ENCODE measurements at places on chromosomes 1 and 21.

DNA sequence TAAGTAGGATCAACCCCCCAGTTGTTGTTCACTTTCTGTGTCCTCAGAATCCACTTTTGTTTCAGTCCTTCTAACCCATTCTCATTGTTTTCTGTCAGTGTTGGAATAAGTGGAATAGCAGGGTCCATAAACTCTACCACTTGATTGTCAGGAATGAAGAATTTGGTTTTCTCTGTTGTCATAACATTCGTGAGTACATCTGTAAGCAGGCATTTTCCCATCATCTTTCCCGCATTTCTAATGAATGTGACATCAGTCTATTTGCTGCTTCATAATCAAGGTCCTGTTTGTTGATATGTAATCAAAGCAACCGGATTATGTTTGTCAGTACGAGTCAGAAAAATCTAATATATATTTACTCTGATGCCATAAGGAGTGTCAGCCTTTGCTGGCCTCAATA lies 147.1 kb downstream of the KIF26B start:
- DNase-seq = no peak

GRCh38 chr1:119978018-119978505 lies 81.7 kb upstream of the ADAM30 start:
- DNase-seq = no peak

GRCh38 chr21:14690886-14691285 lies 144.8 kb upstream of the SAMSN1 start:
- DNase-seq = no peak

DNA sequence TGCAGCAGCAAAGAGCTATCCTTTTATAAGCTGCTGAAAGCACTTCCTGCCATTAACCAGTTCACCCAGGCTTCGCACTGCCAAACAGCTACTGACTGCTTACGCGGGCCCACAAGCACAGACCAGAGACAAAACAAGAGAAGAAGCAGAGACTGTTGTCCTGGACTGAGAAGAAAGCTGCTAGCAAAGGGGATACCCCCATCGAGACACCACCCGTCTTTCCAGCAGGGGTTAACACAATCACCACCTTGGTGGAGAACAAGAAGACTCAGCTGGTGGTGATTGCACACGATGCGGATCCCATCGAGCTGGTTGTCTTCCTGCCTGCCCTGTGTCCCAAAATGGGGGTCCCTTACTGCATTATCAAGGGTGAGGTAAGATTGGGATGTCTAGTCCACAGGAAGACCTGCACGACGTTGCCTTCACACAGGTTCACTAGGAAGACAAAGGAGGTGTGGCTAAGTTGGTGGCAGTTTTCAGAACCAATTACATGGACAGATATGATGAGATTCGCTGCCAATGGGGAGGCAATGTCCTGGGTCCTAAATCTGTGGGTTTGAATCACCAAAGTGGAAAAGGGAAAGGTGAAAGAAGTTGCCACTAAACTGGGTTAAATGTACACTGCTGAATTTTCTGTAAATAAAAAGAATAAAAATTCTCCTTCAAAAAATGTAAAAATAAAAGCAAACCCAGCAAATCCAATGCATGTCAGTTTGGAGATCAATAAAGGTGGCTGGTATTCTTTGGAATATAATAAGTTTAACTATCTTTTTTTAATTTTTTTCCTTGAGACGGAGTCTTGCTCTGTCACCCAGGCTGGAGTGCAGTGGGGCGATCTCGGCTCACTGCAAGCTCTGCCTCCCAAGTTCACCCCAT lies 1.2 kb downstream of the FMO5 start:
- no peak for DNase-seq

DNA sequence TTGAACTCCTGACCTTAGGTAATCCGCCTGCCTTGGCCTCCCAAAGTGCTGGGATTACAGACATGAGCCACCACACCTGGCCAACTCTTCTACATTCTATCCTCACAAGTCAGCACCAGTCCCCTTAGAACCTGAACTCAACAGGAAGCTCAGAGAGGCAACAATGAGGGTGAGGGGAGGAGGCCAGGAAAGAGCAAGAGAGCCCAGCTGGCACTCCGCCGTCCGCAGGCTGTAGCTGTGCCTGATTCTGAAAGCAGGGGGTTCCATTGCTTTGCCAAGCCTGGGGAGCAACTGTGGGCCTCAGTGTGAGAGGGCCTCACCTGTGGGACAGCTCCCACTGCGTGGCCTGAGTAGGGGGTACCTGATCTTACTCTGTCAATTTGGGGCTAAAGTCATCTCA lies 18.7 kb downstream of the STK40 start:
- no peak for DNase-seq

Data from NAMALWA (cell line).